ENCODE measurements at places on chromosomes 2 and 18.

DNA sequence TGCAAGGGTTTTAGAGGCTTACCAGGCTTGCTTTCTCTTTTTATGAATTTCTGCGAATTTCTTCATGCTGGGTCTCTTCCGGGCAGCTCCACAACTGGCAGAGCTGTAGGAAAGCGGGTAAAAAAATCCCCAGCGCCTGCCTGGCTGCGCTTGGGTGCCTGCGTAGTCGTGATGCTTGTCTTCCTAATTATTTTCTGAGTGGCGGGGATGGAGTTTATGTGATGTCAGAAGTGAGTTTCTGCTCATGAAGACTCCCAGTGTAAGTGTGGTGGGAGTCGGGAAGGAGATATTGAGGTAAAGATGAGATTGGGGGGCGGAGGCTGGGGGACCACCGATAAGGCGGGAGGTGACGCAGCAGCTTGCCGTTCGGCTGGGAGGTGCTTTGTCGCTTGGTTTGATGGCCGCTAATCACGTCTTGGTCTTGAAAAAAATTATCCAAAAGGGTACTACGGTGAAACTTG is 229.8 kb downstream of the LDLRAD4 start:
- no peak for DNase-seq

- no peak for DNase-seq
Observed at GRCh38 chr2:229179628-229180027, 91.5 kb downstream of the PID1 start.

- DNase-seq: no peak
Observed at GRCh38 chr2:220935789-220936321, 636.2 kb downstream of the EPHA4 start.

DNA sequence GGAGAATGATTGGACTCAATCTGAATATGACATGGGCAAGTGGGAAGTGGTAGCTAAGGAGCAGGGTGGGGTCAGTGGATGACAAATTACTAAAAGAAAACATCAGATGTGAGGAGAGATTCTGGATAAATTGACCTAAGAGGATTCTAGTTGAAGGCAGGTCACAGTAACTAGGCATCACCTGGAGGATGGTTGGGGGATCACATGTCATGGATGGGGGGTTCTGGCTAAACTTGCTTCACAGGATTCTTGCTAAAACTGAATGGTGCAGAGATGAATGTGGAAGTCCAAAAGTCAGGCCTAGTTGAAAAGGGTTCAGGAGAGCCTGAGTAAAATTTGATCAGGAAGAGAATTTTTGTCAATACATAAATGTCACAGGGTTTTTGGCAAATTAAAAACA is 18.3 kb downstream of the CLHC1 start:
- no peak for DNase-seq

- no peak for DNase-seq
Observed at GRCh38 chr2:144693179-144693578, 173.3 kb upstream of the ZEB2 start.

DNA sequence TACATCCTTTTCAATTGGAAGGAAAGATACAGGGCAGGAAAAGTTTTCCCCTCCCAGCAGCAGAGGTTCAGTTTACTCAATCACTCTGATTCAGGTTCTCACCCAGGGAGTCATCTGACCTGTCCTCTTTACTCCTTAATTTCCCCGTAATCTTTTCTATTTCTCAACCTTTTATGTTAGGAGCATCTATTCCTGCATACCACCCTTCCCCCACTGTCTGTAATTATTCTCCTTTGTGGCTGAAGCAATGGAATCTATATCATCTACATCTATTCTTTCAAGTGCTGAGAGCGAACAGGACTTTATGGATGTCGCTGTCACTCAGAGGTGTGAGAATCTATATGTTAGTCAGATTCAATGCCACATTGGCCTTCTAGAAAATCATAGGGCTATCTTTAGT is 175.2 kb downstream of the NOL4 start:
- no peak for DNase-seq

DNA sequence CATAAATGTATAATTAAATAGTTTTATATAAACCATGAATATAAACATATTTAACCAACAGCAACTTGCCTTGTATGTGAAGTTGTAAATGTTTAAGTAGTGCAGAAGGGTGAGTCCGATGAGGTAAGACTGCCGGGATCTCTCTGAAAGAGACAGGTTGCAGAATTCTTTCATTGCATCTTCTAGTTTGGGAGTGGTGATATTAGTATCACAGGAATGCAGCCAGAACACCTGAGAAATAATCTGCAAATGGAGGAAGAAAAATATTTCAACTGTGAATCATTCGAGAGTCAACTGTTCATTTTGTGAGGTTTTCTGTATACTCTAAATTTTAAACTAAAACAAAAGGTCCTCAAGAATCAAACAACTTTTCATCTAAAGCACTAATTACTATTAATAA is 123.0 kb downstream of the ABCA12 start:
- DNase-seq: no peak

DNA sequence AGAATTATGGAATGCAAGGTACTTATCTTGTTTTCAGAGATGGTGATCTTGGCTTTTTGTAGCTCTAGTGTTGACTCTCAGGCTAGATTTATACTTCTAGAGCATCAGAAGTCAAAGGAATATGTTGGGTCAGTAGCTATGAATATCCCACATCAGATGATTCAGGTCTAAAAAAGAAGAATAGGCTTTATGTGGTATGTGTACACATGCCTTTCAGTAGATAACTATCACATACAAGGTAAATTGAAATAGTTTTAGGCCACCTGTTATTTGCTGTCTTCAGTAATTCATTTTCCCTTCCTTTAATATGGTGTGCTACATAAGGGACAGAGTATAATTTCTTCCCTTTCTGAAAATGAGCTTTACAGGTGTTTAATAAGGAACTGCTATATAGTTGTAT is 142.4 kb downstream of the AGPS start:
- DNase-seq: no peak
